Stimulated activated CD8-positive, alpha-beta memory T cell treated with anti-CD3 and anti-CD28 coated beads, Interleukin-7, amount 100 ng/mL, for 4 hours (primary cell): ENCODE measurements at places on chromosomes 11 and 22.

DNA sequence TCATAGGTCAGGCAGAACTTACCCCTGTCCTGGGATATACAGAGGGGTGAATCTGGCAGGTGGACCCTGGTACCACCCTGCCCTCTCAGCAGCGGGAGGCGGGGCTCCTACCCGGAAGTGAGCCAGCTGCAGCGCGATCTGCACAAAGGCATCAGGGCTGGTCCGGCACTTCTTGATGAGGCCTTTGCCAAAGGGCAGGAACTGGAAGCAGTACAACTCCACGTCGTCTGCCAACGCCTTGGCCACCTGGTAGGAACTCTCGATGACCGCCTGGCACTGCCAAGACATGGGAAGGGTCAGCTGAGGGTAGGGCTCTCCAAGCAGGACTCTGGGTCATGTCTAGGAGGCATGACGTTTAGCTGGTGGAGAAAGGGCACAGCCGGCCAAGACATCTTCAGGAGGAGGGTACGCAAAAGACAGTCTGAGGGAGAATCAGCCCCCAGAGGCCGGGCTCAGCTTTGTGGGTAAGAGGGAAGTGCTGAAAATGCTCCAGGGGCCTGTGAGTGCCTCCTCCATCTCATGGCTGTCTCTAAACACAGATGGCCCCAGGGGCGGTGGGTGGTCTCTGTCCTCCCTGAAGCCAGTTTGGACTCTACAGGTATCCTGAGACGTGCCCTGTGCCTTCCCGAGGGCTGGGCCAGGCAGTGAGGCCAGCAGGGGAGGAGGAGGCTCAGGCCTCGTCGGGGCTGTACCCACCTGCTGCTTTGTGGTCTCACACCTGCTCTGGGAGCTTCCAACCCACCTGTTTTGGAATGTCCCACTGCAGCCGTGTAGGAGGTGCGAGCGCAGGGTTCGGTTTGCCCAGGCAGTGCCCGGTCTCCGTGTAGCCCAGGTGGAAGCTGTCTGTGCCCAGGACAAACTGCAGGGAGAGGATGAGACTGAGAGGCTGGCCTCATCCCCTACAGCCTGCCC lies 6.7 kb downstream of the CPT1B start:
- DNase-seq = no peak

DNA sequence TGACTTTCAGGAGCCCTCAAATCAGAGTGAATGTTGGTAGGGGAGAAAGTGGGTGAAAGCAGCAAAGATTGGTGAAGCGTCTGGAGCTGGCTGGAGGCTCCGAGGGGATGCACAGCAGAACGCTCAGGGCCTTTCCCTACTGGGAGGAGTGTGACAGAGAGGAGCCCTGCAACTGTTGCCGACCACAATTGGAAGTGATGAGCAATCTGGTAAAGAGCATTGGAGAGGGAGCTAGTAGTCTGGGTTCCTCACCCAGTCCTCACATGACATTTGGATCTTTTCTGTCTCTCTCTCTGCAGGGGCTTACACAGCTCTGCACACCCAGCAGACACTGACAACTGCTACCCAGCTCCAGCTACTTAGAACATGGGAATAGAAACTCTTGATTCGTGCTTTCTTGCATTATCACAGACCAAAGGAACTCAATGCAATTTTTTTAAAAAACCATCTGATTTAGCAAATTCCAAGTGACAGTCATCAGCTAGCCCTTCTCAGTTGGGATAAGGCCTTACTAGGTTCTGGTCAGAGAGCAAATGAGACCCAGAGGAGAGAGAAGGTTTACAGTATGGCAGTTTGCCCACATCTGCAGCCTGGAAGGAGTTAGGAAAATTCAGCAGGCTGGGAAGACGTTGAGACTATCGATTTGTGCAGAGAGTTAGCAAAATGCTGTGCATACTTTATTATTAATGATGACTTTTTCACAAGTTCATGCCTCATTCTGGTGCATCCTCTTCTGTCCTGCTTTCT lies 278.0 kb upstream of the PLET1 start:
- no peak for DNase-seq

DNA sequence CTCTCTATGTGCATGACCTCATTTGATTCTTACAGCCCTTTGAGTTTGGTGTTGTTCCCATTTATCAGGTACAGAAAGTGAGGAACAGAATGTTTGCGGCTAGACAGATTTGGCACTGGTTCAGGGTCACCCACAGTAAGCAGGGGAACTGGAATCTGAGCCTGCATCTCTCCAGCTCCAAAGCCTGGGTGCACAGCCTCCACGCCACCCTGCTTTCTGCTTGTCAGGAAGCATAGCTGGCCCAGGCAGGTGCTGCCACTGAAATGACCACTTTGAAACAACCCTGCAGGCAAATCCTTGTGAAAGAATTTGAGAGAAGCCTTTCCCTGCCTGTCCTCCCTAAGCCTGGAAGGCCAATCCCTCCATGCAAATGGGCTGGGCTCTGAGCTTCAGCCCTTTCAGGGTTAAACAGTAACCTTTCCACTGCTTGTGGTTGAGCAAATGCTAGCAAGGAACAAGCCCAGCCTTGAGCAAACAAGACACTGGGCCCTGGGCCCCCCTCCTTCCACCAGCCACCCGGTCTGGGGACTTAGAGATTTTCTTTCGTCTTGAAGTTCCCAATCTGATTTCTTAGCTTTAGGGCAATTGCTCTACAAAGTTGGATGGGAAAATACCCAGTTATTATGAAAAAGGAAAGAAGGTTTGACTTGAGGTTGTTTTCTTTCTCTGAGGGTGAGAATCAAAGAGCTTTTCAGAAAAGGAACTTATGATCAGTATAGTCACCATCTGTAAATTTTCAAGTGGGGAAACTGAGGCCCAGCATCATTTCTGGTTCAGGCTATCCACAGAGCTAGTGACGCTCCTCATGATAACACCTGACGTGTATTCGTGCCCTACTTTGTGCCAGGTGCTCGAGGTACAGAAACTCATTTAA lies 19.4 kb downstream of the EHF start:
- DNase-seq = no peak

- DNase-seq = no peak
Measured at GRCh38 chr11:12245091-12245490, 132.3 kb upstream of the PARVA start.

- no peak for DNase-seq
Measured at GRCh38 chr11:131275580-131275979, 94.8 kb upstream of the NTM start.

GRCh38 chr11:61131186-61131585 lies 28.9 kb downstream of the CD5 start:
- no peak for DNase-seq

DNA sequence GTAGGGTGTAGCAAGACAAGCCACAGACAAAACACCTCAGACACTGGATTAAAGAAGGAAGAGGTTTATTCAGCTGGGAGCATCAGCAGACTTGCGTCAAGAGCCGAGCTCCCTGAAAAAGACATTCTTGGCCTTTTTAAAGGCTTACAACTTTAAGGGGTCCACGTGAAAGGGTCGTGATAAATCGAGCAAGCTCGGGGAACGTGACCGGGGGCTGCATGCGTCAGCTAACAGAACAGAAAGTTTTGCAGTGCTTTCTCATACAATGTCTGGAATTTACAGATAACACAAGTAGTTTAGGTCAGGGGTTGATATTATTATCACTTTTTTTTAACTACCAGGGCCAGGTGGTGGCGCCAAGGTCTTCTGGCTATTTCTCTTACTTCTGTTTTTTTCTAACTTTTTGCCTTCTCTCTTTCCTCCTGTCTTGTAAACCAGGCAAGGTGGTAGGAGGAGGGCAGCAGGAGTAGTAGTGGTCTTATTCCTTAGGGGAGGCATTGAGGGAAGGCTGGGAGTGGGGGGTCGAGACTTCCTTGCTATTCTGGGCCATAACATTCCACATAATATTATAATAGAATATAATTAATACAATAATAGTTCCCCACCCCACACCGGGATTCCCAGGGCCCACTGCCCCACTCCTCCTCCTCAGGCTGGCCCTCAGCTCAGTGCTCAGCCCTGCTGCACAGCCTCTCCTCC lies 587 bp upstream of the ALDH3B1 start:
- no peak for DNase-seq

DNA sequence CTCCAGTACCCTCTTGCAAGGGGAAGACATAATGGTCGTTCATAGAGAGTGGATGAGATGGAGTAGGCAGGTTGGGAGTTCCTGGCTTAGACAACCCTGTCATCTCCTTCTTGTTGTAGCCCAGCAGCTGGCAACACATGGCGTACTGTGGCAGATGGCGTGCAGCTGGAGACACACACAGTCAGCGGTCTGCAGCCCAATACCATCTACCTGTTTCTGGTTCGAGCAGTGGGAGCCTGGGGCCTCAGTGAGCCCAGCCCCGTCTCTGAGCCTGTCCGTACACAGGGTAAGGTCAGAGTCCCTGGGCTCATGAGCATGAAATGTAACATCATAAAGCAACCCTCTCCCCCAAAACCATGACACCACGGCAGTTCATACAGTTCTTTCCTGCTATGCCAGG lies 8.7 kb downstream of the ROBO3 start:
- no peak for DNase-seq

GRCh38 chr11:791658-792534 lies 2.0 kb upstream of the CEND1 start:
- no peak for DNase-seq

DNA sequence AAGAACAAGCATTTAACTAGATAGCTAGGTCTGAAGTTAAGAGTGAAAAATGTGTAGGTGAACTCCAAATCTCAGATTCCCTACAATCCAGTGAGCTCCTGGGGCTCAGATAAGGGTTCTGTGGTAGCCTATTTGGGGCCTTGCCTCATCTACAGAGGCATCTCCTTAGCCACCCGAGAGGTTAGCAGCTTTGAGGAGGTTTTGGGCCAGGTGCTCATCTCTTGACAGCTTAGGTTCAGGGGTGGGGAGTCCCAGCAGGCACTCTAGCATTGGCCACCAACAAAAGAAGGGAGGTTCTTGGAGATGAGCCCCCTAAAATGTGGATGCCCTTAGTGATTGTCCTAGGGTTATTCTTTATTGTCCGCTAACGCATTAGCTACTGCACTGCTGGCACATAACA lies 184.4 kb upstream of the B3GAT1 start:
- no peak for DNase-seq

- no peak for DNase-seq
Measured at GRCh38 chr11:10456519-10456918, 1.5 kb downstream of the AMPD3 start.

GRCh38 chr11:43697679-43698078 lies 17.1 kb downstream of the HSD17B12 start:
- DNase-seq = no peak

GRCh38 chr11:45511566-45511965 lies 153.9 kb downstream of the CHST1 start:
- no peak for DNase-seq

DNA sequence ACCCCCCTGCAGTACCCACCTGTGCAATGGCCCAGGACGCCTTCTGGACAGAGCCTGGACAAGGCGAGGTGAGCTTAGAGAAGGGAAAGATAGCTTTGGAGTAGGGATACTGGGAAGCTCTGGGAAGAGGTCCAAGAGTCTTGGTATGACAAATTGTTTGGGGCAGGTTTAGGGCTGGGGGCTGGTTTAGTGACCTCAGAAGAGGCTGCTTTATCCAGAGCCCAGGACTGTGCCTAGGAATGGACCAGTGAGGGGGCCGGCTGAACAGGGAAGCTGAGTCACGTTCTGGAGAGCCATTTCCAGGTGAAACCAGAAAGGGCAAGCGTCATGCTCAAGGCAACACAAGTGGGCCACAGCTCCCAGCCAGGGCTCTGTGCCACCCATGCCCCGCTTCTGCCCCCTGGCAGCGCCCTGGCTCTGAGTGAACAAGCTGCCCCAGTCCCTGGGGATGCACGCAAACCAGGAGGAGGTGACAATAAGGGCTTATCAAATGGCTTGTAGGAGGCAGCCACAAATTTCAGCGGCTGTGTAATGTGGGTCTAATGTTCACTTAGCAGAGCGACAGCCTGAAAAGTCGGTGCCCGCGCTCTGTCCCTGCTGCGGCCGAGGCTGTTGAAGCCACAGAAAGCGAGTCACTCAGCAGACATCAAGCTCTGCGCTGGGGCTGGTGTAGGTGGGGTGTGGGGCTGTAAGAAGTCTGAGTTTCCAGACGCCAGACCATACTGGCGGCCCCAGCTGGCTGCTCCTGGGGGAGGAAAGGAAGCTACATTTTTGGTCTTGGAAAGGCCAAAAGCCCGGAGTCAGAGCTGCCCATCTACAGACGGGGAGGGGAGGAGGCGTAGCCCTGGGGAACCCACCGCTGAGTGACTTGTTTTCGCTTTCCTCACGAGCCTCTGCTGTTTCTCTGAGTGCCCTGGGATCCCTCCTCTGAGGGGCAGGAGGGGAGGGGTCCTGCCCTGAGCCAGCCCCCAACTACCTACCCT lies 18.3 kb upstream of the SYT7 start:
- DNase-seq = no peak
